ENCODE measurements at places on chromosomes 11 and 22.

DNA sequence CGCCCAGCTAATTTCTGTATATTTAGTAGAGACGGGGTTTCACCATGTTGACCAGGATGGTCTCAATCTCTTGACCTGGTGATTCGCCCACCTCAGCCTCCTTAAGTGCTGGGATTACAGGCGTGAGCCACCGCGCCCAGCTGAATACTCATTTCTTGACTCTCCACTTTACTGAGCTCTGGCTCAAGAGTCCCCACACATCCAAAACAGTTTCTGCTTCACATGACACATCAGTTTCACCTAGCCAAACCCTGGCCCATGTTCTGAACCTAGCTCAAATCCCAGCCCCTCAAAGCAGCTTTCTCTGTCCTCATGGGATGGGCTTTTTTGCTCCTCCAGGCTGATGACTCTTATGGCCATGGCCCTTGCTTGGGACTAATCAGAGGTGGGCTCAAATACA lies 9.8 kb downstream of the HYOU1 start:
- no peak for DNase-seq

DNA sequence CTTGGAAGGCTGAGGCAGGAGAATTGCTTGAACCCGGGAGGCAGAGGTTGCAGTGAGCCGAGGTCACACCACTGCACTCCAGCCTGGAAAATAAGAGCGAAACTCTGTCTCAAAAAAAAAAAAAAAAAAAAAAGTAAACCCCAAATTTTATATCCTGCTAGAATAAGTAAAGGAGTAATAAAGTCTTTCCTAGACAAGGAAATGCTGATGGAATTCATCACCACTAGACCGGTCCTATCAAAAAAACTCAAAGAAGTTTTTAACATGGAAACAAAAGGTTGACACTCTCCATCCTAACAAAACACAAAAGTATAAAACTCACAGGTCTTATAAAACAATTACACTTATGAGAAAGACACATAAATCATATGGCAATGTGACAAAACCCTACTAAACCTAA lies 213.9 kb downstream of the SBF2 start:
- DNase-seq = no peak

DNA sequence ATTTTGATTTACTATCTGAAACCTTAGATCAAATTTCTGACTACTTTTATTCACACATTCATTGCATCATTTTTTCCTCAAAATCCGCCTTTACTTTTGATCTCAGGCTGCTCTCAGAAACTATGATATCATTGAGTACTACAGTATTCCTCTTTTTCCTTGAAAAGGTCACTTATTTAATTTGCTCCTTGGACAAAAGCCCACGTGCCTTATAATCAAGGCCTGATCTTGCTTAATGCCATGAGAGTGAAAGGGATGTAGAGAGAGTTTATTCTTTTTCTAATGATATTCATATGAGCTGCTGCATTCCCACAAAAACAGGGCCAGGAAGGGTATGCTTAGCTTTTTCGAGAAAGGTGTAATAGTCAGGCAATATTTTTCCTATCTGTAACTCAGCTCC lies 327.0 kb downstream of the ETS1 start:
- no peak for DNase-seq

GRCh38 chr11:122981388-122982264 lies at the start of gene BSX:
TSS of gene BSX (minus strand) at chr11:122981834. CDS start at chr11:122981671, 163 bp downstream.
- no peak for DNase-seq

Measured in tibial artery (tissue), 4 donors.